Metanephros (tissue), 2 donors: ENCODE measurements at places on chromosomes 12 and 14. TPM values are rescaled to one million over a fixed set of nuclear protein-coding genes. Genes with fewer than 3 reads are reported as not detected.

The RNASE2 gene
- total RNA-seq: 8.5 TPM

The DIP2B gene
- 42.4 TPM for total RNA-seq

The KRT82 gene
- total RNA-seq: not detected

The CCDC63 gene
- total RNA-seq: not detected

The HAL gene
- 1.7 TPM for total RNA-seq

The KLHL33 gene
- total RNA-seq: 1.5 TPM

The SLC7A8 gene
- 50.2 TPM for total RNA-seq

The AKAP3 gene
- total RNA-seq: 1.8 TPM

The B4GALNT1 gene
- 1.3 TPM for total RNA-seq
